ENCODE measurements at places on chromosomes 3 and 15.

- DNase-seq, result peak; percentile 63
Measured at GRCh38 chr15:65212097-65212496, 824 bp upstream of the CILP start.

GRCh38 chr15:75705854-75706681, 6.6 kb downstream of the CSPG4 start:
- DNase-seq, result no peak

GRCh38 chr3:187839422-187839821, 94.2 kb upstream of the BCL6 start:
- DNase-seq, result no peak

- DNase-seq, result no peak
Measured at GRCh38 chr15:39781967-39782302, 706 bp downstream of the FSIP1 start.

DNA sequence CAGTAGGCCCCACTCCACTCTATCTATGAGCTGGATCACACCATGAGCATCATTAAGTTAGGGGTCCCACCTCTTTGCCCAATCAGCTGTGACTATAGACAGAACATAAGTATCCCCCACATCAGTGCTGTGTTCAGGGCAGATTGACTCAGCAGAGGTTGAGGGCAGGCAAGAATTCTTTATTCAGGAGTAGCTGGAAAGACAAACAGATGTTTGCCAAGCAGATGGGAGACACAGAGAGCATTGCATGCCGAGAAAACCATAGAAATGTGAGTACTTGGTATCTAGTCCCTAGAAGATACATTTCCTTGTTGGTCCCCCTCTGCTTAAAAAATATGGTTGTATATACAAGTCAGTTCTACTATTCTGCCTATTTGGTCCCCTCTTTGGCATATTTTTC, 440.8 kb downstream of the RAP2B start:
- no peak for DNase-seq

- no peak for DNase-seq
Measured at GRCh38 chr15:26295336-26296085, 432.4 kb upstream of the ATP10A start.

DNA sequence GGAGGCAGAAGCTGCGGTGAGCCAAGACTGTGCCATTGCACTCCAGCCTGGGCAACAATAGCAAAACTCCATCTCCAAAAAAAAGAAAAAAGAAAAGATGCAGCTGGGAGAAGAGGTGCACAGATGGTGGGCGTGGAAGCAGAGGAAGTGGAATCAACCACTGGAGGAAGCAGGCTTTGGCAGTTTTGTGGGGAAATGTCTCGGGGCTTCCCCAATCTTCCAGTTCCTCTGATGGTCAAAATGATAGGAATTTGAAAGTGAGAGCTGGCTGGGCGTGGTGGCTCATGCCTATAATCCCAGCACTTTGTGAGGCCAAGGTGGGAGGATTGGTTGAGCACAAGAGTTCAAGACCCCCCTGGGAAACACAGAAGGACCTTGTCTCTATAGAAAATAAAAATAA, 48.1 kb upstream of the SMAD3 start:
- DNase-seq, result no peak

- no peak for DNase-seq
Measured at GRCh38 chr3:44989636-44990373, 13.8 kb downstream of the EXOSC7 start.

Measured in D341Med (cell line).